ENCODE measurements at places on chromosomes 4 and X.
A peak's percentile ranks its signal among the peaks of the same experiment; 100 is the strongest.

DNA sequence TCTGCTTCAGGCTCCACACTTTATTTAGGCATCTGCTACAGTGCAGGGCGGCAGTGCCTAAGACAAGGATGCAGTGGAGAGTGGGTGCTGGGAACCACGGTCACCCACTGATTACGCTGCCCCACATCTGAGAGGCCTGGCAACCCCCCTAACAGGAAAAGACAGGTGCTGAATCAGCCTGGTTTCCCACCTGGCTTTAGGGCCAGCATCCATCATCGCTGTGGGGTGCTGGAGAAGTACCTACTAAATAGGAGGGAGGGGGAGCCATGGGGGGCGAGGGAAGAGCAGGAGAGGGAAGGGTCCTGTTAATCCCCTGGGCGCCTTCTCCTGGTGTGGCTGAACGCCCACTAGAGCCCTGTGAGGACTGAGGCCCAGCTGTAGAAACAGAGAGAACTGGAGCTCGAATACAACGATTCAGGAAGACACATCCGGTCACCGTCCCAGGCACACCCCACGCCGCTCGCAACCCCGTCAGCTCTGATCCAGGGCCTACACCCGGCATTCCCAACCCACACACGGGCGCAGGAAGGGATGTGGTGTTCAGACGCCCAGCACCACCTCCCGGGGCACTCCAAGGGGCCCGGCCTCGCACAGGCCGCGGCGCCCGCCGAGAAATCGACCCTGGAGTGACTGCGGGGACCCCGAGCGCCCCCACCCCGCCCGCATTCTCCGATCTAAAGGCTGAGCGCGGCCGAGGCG is 554 bp downstream of the DCTD start:
- no peak for DNase-seq

GRCh38 chr4:32022071-32022470 is 1301.9 kb downstream of the PCDH7 start:
- DNase-seq: no peak

DNA sequence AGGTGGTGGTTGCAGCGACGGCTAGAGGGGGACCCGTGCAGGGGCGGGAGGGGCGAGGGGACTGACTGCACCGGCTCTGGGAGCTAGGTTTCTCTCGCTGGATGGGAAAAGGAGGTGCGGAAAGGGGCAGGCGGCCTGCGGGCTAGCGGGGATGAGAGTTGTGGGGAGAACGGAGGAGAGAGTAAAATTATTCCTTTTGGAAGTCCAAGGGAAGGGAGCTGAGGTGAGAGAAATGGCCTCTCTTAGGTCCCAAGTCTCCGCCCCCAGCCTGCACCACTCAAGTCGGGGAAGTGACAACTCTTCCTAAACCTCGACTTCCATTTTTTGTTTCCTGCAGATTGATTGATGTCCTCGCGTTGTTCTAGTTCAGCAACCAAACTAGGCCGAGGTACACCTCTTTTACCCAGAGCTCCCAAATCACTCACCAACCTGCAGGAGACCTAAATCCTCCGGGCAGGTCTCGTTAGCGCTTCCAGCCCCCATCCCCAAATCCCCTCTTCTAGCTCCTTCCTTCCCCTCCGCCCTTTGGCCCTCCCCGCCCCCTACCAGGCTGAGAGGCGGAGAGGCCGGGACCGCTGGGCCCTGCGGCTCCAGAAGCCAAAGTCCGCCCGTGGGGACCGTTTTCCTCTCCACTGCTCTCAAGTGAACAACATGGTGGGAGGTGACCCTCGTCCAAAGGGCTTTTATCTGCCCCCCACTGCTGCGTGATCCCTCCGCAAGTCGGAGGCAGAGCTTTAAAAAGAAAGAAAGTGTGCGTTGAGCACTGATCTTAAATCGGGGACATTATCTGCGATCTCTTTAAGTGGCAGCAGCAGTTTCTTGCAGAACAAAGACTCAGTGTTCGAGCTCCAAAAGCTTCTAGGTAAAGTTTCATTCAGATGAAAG is 7.3 kb downstream of the PITX2 start:
- DNase-seq: no peak

DNA sequence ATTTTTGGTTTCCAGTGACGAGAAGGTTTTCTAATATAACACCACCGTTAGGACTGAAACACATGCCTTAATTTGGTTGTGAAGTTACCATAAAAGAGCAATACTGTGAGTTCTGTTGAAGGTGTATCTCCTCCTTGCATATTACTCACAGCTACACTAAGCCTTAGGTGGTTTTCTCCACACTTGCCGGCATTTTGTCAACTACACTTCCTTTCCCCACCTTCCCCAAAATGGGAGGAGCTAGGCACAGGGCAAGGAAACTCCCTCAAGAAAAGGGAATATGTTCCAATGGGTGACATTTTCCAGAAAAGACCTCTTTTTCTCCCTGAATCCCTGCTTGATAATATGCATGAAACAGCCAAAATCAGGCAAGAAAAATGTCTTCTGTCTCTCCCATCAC is 44.8 kb downstream of the RELL1 start:
- no peak for DNase-seq

- no peak for DNase-seq
Observed at GRCh38 chrX:133921764-133922389, 63.5 kb downstream of the GPC3 start.

GRCh38 chrX:70013466-70014381 is 36.0 kb downstream of the AWAT2 start:
- DNase-seq: no peak

GRCh38 chr4:91267543-91267942 is 1036.2 kb upstream of the GRID2 start:
- no peak for DNase-seq

DNA sequence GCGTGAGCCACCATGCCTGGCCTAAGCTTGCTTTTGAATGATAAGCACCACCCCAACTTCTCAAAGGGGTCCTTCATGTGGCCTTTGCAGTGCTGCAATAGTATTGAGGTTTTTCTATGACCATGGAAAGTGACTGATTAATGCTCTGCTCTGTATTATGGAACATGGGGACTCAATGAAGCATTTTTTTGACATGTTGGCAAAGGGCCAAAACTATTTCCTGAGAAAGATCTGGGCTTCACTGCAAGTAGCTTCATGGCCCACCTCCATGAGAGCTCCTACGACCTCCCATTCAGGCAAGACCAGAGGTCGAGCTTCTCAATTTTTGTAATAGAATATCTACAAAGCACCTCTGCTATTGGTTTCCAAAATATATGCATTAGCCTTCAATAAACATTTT is 16.7 kb upstream of the SEPTIN6 start:
- DNase-seq: no peak

GRCh38 chr4:25437926-25438325 is 60.9 kb downstream of the ANAPC4 start:
- DNase-seq: no peak

DNA sequence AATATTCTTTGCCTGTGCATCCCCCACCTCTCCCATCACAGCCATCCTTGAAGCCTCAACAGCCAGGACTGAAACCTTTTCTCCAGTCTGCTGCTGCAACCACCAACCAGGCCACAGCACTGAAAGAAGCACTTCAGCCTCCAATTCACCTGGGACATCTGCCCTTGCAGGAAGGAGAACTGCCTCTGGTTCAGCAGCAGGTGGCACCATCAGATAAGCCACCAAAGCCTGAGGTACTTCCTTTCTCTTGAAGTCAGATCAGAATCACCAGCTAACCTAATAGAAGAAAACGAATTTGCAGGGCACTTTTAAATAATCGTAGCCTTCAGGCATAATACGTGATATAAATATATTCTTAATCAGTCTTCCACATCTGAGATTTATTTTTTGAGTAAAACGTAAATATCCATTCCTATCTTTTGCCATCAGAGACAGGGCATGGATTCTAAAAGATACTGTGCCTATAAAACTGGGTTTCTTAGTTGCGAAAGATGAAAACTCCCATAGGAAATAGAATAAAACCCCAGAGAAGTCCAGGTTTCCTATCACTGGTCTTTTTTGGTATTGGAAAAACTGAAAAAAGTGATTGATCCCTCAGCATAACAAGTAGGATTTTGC is 9.5 kb downstream of the AMBN start:
- peak; percentile 63 for DNase-seq

DNA sequence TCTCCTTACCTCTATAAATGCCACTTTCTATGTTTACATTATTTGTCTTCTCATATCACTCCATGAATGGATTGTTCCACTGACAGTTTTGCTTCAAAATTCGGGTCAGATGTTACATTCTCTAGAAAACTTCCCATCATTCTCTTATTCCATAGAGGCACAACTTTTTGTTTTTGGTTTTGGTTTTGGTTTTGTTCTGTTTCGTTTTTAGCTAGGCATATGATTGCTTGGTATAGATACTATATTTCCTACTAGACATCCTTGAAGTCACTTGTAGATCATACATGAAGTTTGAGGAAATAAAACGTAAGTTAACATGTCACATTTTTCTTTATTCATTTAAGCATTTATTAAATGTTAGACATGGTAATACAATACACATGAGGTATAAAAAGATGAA is 961.0 kb downstream of the PCDH18 start:
- DNase-seq: no peak

GRCh38 chr4:143514497-143514896 is 995 bp downstream of the SMARCA5 start:
- no peak for DNase-seq

DNA sequence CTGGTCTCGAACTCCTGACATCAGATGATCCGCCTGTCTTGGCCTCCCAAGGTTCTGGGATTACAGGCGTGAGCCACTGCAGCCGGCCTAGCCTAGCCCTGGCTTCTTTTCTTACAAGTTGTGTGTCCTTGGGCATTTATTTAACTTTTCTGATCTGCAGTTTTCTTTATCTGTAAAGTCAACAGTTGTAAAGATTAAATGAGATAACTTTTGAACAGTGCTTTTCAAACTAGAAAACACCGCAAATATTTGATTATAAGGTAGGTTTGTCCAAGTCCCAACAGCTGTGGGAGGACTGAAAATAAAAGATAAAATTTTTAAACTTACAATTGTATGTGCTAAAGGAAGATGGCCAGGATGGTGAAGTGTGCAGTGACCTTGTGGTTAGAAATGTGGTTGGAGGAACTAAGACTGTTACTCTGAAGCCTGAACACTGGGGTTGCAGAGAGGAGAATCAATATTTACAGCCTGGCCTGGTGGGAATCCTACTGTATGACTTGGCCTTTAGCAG is 44.8 kb downstream of the GSX2 start:
- DNase-seq: no peak

DNA sequence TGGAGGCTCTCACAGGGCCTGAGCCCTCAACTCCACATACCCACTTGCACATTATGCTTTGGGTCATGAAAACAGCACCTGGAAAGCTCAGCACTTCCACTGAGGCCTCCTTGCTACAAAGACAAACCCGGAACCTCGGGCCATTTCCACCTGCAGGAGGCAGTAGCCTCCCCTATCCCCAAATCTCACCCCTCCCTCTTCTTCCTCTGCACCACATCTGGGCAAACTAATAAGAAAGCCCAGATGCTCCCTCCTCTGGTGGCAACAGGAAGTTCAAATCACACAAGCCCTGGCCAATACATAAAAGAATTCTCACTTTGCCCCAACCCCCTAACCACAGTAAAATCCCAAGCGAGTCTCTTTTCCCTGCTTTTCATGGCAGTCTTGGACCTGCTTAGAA is 136.4 kb downstream of the MAPK10 start:
- DNase-seq: no peak

GRCh38 chrX:108323751-108324150 is 114.5 kb downstream of the COL4A6 start:
- DNase-seq: no peak

GRCh38 chr4:70997036-70997435 is 3.6 kb downstream of the DCK start:
- DNase-seq: no peak

- no peak for DNase-seq
Observed at GRCh38 chr4:92172203-92172602, 131.6 kb upstream of the GRID2 start.

- DNase-seq: no peak
Observed at GRCh38 chr4:186904101-186904500, 180.4 kb upstream of the FAT1 start.

- no peak for DNase-seq
Observed at GRCh38 chr4:107709916-107710315, 10.1 kb downstream of the PAPSS1 start.

- DNase-seq: no peak
Observed at GRCh38 chr4:62118558-62118957, 918.4 kb downstream of the ADGRL3 start.

- DNase-seq: no peak
Observed at GRCh38 chr4:140607852-140608251, 39.1 kb upstream of the UCP1 start.

DNA sequence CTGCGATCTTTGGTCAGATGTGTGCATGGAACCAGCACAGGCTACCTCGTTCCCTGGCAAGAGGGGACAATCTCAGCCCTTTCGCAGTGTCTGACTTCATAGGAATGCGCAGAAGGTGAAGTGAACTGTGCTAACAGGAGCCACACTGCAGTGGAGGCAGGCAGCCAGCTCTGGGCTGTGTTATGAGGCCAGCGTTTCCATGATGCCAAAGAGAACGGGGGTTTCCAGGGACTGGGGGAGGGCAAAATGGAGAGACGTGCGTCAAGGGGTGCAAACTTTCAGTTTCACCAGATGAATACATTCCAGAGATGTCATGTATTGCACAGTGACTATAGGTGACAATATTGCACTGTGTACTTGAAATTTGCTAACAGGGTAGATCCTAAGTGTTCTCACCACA is 30.4 kb downstream of the CLDN34 start:
- no peak for DNase-seq

DNA sequence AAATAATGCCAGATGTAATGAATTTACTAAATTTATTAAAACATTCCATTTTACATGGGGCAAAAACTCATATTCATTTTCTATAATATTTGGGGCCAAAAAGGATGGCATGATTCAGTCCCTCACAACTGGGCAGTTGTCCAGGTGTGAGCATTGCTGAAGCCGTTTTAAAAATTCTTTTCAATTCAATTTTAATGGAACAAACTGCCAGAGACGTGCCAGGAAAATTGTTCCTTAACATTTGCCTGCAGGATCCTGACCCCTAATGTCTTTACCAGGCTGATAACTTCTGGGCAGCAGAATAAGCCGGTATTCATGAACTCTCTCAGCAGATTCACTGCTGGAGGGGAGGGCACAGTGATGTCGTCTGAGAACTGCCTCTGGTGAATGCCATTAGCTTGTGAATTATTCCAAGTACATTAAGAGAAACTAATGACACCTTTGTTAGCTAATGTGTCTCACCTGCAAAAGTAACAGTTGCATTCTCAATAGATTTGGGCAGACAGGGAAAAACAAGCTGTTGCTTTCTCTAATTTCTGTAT is 1445.1 kb upstream of the TENM3 start:
- no peak for DNase-seq

DNA sequence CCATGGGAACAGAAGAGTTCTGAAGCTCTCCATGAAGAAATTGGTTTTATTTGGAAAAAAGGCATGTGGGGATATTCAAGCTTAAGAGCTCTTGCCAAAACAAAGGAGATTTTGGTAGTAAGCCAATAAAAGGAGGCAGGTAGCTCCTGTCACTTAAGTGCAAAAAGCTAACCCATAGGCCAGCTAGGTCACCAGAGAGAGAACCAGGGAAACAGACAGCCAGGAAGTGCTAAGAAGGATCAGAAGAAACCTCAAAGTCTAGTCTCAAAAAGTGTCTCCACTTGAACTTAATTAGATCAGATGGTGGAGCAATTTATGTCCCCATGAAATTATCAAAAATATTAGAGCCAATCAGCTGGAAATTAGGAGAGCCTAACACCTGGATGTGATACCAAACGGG is 49.2 kb downstream of the CD40LG start:
- DNase-seq: no peak

GRCh38 chr4:138225477-138225876 is 16.7 kb downstream of the SLC7A11 start:
- DNase-seq: no peak

- DNase-seq: no peak
Observed at GRCh38 chr4:190020790-190021717, 6.0 kb downstream of the FRG2 start.

- no peak for DNase-seq
Observed at GRCh38 chr4:153494562-153494961, 28.4 kb downstream of the TMEM131L start.
